GM23248 (cell line): ENCODE measurements at places on chromosomes 12 and 14. TPM values are rescaled to one million over a fixed set of nuclear protein-coding genes. Genes with fewer than 3 reads are reported as not detected.

Gene KCTD10
- total RNA-seq = 97.0 and 117 TPM in 2 replicates

Gene EXOC3L4
- not detected in 2 replicates for total RNA-seq

Gene POTEG
- total RNA-seq = not detected in 2 replicates

GRCh38 chr14:77088219-77088618, 9.8 kb upstream of the CIPC start:
- H3K4me3 ChIP-seq = no peak overlapping the region
- H3K27ac ChIP-seq = no peak overlapping the region
- no peaks in the 10 kb centered on the region for H3K36me3 ChIP-seq

GRCh38 chr14:98684468-98684867, 587.5 kb downstream of the BCL11B start:
- no peak overlapping the region for H3K4me3 ChIP-seq
- H3K27me3 ChIP-seq = no peaks in the 10 kb centered on the region
- no peak for DNase-seq
- H3K36me3 ChIP-seq = no peaks in the 10 kb centered on the region
